ENCODE measurements at places on chromosomes 4 and X.

GRCh38 chr4:153082322-153083301 is 121.6 kb upstream of the TRIM2 start:
- no peak for DNase-seq

DNA sequence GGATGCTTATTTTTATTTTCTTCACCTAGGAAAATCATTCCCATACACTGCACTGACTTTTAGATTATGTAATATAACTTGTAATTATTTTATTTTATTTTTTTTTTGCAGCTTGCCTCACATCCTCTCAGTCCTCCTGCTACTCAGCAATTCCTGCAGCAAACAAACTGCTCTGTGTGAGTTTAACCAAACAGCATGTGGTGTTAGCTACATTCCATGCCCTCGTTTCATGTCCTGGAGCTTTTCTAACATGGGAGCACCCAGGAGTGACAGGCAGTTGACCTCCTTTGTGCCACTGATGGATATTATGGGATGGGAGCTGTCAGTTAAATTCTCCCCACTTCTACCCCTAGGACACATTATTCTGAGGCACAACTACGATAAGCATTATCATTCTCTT is 24.8 kb downstream of the CXCL1 start:
- no peak for DNase-seq

GRCh38 chrX:37755025-37755424 is 24.8 kb upstream of the CYBB start:
- no peak for DNase-seq

DNA sequence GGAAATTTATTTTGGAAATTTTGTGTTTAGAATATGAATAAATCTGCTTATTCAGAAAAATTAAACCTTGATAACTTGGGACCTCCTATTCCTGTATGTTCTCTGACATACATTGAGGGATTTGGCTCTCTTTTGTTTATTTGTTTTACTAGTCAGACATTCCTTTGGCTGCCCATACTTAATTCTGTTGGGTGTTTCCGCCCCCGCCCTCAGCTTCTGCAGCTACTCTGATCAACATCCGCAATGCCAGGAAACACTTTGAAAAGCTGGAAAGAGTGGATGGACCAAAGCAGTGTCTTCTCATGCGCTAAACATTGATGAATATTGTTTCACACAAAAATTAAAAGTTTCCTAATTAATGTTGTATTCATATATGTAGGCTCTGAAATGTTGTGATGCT is 40.5 kb downstream of the RRAGB start:
- DNase-seq, result peak; percentile 79

DNA sequence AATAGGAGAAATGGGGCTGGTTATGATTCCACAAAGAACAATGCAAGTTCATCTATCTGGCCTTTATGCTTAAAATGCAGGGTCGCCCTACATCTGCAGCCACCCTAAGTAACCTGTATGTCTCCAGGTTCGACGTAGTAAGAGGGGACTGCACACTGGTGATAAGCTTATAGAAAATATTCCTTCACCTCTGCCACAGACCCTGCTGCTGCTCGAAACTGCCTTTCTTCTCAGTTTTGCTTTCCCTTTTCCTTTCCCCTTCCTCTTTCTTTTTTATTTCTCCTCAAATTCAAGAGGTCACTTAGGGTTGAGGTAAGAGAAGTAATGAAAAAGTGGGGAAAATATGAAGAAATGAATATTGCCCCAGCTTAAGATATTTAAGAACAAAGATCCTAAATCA is 123.5 kb downstream of the DCHS2 start:
- no peak for DNase-seq

- DNase-seq, result peak; percentile 86
Measured at GRCh38 chrX:13078739-13079444, 34.5 kb upstream of the FAM9C start.

GRCh38 chr4:184329235-184329634 is 111.6 kb upstream of the ENPP6 start:
- no peak for DNase-seq

DNA sequence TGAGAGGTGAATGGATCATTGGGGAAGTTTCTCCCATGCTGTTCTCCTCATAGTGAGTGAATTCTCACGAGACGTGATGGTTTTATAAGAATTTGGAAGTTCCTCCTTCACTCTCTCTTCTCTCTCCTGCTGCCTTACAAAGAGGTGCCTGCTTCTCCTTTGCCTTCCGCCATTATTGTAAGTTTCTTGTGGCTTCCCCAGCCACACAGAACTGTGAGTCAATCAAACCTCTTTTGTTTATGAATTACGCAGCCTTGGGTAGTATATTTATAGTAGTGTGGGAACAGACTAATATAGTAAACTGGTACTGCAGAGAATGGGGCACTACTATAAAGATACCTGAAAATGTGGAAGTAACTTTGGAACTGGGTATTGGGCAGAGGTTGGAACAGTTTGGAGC is 7.8 kb upstream of the CTAG2 start:
- no peak for DNase-seq

DNA sequence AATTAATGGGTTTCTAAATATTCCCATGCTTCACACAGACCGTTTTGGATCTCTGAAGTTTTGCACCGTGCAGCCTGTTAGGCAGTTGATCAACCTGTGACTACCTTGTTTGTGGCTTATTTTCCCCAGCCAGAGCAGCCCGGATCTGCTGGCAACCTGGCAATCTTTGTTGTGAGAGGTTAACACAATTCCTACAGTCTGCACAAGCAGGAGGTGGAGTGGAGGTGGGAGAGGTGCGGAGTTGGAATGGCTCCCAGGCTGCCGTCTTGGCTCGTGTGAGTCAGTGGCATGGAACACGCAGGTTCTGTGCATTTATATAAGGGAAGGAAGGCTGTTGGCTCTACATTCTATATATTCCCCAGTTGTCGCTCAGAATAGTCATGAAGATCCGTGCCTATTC is 70.9 kb upstream of the STOX2 start:
- DNase-seq, result no peak

DNA sequence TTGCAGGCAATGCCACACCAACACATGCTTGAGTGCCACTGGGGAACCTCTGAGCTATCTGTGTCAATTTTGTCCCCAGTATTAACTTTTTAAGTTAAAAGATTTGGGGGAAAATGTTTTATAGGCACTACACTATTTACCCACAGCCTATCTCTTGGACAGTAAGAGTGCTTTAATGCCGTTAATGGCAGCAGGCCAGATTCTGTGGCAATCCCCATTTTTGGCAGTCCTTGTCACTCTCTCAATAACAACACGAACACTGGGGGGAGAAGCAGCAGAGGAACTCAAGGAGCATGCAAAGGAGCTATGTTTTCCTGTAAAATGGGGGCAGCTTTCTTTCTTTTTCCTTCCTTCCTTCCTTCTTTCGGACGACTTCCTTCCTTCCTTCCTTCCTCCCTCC is 168.6 kb downstream of the NSUN7 start:
- peak; percentile 90 for DNase-seq

- no peak for DNase-seq
Measured at GRCh38 chr4:128827296-128827695, 17.8 kb downstream of the JADE1 start.

DNA sequence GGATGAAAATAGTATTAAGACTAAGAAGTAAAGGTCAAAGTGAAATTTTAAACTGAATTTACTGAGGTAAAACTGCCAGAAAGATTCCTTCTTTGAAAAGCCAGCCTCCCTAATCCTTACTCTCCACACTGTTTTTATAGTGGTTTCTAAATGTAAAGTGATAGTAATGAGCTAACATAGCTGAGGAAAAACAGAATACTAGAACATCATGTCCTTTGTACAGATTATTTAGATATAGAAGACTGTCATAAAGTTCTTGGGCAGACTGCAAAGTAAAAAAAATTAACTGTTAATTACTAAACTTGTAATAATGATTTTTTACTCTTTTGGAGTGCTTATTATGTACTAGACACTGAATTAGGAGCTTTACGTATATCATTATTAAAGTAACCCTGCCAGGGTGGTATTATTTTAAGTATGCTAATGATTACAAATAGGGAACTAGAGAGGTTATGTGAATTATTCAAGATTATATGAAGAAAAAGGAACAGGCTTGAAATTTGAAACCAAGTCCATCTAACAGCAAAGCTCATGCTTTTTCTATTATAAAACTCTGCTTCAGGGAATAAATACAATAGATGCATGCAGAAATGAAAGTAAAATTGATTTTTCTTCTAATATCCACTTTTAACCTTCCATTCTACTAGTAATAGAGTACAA is 150.5 kb downstream of the TBCK start:
- DNase-seq, result peak; percentile 36

GRCh38 chr4:137393044-137393443 is 139.2 kb downstream of the PCDH18 start:
- peak; percentile 85 for DNase-seq

- peak; percentile 49 for DNase-seq
Measured at GRCh38 chr4:187380181-187380581, 615.4 kb upstream of the ZFP42 start.

- DNase-seq, result no peak
Measured at GRCh38 chrX:790783-791360, 160.3 kb downstream of the SHOX start.

GRCh38 chr4:106930522-106930921 is 105.6 kb downstream of the DKK2 start:
- no peak for DNase-seq

DNA sequence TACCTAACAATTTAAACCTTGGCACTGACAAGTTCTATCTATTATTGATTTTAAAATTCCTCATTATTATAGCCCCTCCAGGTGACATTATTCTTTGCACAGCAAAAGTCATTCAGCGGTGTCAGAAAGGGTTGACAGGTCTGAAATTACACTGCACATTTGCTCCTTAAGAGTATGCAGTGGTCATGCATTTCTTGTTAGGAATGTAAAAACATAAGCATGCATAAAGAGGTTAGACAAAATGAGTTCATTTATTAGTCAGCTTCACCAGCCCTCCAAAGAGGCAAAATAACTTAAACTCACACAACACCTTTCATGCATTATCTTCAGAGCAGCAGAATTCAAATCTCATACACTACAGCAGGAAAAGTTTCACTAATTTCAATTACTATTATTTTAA is 158.8 kb downstream of the HNRNPD start:
- DNase-seq, result no peak

GRCh38 chr4:127521463-127521862 is 111.3 kb upstream of the INTU start:
- no peak for DNase-seq

- DNase-seq, result peak; percentile 12
Measured at GRCh38 chrX:46683048-46683447, 75.9 kb downstream of the SLC9A7 start.

DNA sequence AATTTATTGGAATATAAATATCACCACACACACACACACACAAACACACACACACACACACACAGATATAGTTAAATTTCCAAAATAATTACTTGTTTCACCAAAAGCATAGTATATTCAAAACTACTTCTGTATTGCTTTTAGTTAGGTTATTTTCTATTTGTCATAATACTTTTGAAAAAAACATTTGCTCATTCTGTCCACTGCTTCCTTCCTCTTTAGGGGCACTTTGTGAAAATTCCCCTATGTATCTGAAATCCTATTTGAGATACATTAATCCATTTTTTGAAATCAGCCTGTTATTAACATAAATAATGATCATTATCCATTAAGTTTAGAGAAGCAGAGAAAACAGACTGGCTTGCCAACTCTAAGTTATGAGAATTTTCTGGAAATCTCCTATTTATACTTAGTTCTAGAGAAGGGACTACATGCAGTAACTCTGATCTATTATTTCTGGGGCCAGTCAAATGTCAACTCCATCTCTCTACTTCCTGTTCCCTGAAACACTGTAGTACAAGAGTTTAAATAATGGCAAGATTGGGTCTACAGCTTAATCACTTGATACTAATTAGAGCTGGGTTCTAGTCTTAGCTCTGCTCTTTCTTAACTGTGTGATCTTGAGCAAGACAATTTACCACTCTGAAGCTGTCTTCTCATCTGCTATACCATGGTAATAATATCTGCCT is 54.4 kb upstream of the GPR174 start:
- DNase-seq, result no peak

DNA sequence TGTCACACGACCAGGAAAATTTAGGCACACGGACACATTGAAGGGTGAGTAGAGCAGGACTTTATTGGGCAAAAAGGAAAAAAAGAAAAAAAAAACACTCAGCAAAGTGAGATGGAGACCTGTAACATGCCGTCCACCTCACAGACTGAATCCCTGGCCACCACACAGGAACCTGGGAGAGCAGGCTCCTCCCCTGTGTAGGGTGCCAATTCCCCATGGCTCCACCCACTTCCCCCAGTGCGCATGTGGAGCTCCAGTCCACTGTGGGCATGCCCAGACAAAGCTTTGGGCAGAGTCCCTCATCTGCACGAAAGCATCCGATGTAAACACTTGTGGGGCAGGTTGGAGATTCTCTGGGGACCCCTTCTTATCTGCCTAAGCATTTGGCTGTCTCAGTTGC is 23.6 kb upstream of the CBR4 start:
- DNase-seq, result peak; percentile 10

GRCh38 chr4:90833706-90834105 is 706.5 kb downstream of the CCSER1 start:
- no peak for DNase-seq

- no peak for DNase-seq
Measured at GRCh38 chr4:2298532-2298991, 36.7 kb upstream of the MXD4 start.

GRCh38 chr4:48173056-48173991 is 39.3 kb upstream of the TXK start:
- DNase-seq, result peak; percentile 48

DNA sequence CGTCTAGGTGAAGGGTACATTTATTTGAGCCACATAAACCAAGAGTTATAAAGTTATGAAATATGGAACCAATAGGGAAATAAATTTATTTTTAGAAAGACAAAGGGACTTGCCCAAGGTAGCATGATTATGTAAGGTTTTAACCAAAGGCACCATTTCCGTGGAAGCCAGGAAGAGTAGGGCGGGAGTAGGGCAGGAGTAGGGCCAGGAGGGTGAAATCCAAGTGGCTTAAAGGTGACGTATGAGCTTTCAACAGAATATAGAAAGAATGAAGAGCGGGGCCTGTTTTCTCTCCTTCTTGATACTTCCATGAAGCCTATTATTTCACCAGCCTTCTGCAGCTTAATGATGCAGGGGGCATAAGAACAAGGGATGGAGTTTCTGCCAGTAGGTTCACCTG is 91.7 kb upstream of the PNPLA4 start:
- no peak for DNase-seq

- DNase-seq, result no peak
Measured at GRCh38 chrX:105845631-105846030, 23.3 kb downstream of the NRK start.

DNA sequence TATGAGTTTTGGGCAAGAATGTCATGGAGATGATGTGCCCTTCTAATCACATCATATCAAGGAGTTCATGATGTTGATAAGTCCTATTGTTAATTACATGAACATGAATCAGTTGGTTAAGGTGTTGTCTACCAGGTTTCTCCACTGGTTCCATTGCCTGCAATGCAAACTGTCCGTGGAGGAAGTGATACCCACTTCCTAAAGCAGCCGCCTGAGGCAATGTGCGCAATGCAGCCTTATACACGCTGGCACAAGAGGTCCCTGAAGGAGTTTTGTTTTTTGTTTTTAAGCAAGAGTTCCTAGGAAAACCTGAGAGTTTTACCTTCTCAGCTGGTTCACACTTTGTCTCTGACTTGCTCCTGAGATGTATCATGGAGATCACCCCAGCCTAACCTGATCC is 5.9 kb upstream of the GPKOW start:
- no peak for DNase-seq

Measured in iris pigment epithelial cell (primary cell).